ENCODE measurements at places on chromosomes 6 and 20.

DNA sequence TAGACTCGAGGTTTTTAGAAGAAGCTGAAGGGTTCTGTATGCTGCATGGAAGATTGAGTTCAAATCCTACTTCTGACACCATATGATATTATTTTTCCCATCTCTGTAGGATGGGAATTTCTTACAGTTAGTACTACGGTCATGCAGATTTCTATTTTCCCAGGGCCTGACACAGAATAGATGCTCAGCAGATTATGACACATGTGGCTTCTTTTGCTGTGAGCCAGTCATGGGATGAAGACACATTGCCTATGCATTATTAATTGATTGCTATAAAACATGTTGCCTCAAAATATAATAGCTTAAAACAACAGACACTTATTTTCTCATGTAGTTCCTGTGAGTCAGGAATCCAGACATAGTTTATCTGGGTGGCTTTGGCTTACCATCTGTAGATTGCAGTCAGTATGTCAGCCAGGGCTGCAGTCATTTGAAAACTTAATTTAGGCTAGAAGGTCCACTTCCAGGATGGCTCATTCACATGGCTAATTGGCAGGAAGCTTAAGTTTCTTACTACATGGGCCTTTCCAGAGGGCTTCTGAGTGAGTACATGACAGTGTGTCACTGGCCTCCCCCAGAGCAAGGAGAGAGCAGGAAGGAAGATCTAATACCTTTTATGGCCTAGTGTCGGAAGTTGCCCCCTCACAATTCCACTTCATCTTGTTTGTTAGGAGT lies 29.5 kb downstream of the TOP1 start:
- no peak for DNase-seq

GRCh38 chr6:116616737-116617053 lies 416 bp downstream of the RSPH4A start:
- DNase-seq: no peak

GRCh38 chr6:144481527-144481926 lies 196.4 kb downstream of the UTRN start:
- no peak for DNase-seq

GRCh38 chr20:17655865-17656479 lies 26.1 kb downstream of the RRBP1 start:
- no peak for DNase-seq

All from globus pallidus (tissue), 1 donor.